ENCODE measurements at places on chromosomes 2 and 18.

- no peak for DNase-seq
Measured at GRCh38 chr2:172412984-172413492, 14.3 kb upstream of the ITGA6 start.

DNA sequence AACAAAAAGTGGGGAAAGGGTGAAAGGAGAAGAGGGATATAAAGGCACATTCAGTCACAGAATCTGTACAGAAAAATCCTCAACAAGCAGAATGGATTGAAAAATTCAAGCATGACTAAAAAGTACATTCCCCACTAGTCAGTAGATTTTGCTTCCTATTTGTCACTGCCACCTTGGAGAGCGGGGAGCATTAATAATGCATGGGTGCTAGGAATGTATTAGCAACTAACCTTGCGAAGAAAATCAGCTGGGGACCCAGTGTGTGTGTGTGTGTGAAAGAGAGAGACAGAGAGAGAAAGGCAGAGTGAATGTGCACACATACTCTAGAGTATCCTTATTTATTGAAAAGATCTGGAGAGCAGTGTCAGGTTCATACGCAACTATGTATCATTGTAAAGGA is 968.7 kb upstream of the ZEB2 start:
- DNase-seq, result no peak

GRCh38 chr2:126744640-126745039 is 88.7 kb downstream of the GYPC start:
- no peak for DNase-seq

DNA sequence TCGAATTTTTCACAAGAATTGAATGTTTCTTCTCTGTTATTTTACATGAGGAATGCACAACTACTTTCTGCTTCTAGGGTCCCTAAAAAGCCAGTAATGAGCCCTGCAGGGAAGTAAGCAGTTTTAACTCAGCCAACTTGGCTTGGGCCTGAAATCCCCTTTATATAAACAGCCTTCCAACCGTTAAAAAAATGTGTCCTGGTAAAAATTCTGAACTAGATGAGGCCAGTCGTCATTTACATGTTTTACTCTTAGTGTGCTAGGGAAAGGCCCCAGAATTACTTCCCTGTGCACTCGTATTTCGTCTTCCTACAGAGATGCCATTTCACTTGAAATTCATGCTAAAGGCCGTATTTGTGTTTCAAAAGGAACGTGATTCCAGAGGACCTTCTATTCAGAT is 42.4 kb upstream of the RPE start:
- no peak for DNase-seq

GRCh38 chr2:11709293-11709692 is 37.1 kb upstream of the LPIN1 start:
- DNase-seq, result no peak

DNA sequence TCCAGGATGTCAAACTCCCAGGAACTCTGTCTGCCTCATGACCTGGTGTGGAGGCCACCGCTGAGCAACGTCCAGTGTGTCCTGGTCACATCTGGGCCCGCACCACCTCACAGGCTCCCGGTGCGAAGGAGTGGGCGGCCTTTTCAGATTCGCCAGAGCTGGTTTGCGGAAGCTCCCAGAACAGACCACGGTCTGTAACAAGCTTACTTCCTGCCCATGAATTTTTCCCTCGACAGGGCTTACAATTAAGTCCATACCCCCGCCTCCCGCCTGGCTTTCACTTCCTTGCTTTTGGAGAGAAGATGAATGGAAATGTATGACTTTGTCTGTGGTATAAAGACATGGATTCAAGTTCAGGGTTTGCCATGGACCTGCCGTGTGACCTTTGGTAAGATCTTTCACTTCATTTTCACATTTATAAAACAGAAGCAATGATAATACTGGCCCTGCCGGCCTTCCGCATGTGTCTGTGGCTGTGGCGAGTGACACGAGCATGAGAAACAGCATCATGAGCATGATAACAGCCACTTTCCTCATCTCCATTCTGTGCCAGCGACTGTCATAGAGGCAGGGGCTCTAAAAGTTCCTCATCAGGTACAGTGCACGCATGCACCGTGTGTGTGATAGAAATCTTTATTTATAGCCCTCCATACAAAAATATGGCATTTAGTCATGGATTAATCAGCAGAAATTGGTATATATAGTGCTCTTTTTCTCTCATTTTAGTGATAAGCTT is 31.0 kb upstream of the KCNF1 start:
- DNase-seq, result no peak

DNA sequence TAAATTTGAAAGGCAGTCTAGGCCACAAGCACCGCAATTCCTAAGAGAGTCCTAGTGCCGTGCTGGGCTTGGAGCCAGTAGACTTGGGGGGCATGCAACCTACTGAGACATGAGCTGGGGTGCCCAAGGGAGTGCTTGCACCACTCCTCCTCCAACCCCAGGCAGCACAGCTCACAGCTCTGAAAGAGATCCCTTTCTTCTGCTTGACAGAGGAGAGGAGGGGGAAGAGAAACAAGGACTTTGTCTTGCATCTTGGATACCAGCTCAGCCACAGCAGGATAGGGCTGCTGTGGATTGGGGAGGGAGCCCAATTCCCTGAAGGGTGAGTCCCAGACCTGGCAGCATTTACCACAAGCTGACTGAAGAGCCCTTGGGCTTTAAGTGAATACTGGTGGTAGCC is 134.6 kb downstream of the TMEM131 start:
- DNase-seq, result no peak

DNA sequence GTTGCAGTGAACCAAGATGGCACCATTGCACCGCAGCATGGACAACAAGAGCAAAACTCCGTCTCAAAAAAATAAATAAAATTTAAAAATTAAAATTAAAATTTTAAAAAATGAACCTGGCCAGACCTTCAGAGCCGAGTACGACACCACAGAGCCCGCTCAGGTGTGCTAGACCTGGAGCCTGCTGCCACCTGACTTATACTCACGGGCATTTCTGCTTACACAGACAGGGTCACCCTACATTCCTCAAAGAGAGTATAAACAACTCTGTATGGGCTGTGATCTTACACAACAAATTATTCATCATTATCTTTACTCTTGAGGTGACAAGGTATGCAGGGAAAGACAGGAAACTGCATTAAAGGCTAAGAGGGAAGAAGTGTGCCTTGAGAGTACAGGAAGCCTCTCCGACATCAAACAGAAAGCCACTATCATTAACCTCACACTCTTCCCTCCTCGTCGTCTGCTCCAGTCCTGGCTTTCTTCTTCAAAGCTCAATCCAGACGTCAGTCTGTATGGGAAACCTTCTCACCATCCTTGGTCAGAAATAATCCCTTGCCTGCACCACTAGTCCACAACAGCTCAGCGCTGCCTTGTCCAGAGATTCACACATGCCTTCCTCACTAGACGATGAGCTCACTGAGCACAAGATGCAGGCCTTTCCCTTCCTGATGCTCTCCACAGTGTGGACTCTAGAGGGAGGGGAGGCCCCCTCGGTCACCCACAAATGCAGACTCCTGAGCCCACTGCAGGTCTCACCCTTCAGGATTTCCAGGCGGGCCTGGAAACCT is 56.2 kb downstream of the UXS1 start:
- DNase-seq, result no peak

DNA sequence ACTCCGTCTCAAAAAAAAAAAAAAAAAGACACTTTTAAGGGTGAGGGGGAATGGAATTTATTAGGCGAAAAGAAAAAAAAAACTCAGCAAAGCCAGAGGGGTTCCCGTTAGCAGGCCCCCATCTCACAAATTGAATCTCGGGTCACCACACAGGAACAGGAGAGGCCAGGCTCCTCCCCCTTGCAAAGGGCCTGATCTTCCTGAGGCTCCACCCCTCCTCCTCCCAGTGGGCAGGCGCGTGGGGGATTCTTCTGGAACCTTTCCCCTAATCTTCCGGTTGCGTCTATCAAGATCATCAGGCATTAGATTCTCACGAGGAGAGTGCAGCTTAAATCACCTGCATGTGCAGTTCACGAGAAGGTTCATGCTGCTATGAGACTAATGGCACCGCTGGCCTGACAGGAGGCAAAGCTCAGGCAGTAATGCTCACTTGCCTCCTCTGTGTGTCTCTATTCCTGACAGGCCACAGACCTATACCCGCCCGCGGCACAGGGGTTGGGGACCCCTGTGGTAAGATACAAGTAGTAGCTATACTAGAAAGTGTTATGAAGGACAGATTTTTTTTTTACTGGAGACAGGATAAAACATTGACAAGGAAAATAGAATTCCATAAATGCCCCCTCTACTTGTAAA is 45.8 kb downstream of the TAF4B start:
- no peak for DNase-seq

GRCh38 chr18:55322178-55322735 is 265.7 kb downstream of the TCF4 start:
- peak; percentile 98 for DNase-seq

- no peak for DNase-seq
Measured at GRCh38 chr2:72325592-72326422, 178.1 kb upstream of the CYP26B1 start.

- DNase-seq, result no peak
Measured at GRCh38 chr18:37577051-37577611, 11.5 kb upstream of the CELF4 start.

DNA sequence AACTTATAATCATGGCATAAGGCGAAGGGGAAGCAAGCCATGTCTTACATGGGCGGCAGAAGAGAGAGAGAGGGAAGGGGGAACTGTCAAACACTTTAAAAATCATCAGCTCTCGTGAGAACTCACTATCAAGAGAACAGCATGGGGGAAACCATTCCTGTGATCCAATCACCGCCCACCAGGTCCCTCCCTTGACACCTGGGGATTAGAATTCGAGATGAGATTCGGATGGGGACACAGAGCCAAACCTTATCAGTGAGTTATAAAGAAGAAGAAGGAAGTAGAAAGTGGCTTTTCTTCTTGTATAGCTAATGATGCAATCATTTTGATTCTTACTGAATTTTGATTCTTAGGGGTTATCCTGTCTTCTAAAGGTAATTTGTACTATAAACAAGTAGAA is 51.4 kb downstream of the SMCHD1 start:
- no peak for DNase-seq

DNA sequence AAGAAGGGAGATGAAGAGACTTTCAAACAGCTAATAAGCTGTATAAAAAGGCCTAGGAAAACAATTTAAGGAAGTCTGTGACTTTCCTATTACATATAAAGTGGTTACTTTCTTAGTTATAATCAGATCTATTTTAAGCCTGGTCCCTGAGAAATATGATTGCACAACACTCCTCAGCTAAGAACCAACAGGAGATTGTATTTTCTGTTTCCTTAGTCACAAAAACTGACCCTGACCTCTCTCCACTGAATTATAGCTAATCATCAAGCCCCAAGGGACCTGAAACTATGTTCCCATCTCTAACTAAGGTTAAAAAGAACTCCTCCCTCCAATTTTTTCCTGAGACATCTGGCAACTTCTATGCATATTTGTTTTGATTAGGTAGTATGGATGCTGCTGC is 106.9 kb downstream of the ROCK1 start:
- peak; percentile 60 for DNase-seq

DNA sequence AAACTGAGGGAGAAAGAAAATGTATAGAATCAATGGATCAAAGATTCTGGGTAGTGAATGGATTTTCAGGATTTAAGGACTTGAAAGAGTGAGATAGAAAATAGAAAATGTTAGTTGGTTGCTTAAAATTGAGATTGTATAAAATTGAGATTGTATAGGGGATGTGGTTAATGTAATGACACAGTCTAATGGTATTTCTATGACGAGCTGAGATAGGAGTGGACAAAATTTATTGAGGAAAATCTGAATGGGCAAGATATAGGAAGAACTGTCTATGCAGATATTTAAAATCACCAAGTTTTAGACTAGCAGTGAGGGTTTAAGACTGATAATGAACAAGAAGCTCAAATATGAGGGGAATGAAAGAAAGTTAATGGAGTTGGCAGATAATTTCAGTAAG is 406.6 kb downstream of the NYAP2 start:
- no peak for DNase-seq

DNA sequence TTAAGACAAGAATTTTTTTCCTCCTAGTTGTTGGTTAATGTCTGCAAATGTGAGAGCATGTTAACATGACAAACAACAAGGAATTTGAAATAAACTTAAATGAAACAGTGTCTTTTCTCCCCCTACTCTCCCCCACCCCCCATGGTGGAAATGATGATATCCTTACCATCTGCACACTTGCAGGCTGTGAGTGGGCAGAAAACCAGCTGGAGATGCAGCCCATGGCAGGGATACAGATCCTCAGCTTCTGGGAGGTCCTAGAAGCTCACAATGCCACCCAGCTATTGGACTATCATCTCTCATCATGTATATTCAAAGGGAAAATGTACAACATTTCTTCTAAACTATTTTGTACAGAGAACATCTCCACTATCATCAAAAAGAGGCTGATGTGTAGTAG is 196.8 kb downstream of the SLC8A1 start:
- DNase-seq, result no peak

- no peak for DNase-seq
Measured at GRCh38 chr18:61169386-61169785, 163.8 kb upstream of the CDH20 start.

DNA sequence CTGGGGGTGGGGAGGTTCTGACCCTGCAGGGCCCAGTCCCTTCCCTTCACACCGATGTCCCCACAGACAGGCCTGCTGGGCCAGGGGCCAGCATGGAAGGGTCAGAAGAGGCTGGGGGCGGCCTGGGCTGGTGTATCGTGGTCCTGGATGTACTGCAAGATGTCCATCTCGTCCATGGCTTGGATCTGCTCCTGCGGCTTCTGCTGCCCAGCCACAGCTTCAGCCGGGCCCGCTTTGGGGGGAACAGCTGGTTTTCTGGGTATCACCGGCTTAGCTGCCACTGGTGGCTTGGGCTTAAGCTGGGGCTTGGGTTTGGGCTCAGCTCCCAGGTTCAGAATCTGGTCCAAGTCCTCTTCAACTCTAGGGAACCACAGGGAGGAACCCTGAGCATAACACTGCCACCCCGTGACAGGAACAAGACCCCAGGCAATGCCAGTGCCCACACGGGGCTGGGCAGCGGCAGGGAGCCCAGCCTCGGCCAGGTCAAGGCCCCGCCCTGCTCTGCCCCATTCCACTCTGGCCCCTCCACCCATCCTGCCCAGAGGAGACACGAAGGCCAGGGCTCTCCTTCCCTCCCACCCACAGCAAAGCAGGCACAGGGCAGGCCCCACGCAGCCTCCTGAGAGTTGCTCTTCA is 31.9 kb downstream of the HS1BP3 start:
- DNase-seq, result no peak

DNA sequence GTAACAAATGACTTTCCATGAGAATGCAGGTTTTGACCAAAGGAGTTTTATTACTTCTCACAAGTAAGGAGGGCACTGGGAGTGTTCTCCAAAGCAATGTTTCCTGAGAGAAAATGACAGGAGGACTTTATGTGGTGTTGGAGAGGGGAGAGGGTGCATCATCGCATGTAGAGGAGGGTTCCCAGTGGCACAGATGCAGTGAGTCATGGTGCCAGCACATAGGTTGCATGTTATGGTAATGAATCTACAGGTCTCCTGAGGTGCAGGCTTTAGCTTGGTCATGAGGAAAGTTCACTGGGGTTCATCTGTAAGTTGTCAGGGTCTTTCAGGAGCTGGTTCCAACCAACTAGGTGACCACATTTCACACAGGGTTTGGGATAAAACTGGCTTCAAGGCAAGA is 30.4 kb downstream of the NAT8 start:
- DNase-seq, result no peak

DNA sequence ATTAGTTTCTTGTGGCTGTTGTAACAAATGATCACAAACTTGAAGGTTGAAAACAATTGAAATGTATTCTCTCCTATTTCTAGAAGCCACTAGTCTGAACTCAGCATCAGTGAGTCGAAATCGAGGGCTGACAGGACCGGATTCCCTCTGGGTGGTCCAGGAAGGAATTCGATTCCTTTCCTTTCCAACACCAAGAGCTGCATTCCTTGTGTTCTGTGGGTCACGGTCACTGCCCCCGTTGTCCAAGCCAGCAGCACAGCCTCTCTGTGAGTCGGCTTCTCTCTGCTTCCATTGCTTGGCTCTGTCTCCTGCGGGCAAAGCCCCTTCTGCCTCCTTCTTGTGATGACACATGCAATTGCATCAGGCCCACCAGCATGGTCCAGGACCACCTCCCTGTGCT is 67.3 kb downstream of the SMIM21 start:
- DNase-seq, result no peak

Data from muscle of back (tissue), 13 donors.